WTC11 (cell line): ENCODE measurements at places on chromosomes 2 and 18. TPM values are rescaled to one million over a fixed set of nuclear protein-coding genes. Genes with fewer than 3 reads are reported as not detected.

GRCh38 chr2:3142961-3143571 lies 234.6 kb downstream of the EIPR1 start:
- no peak for DNase-seq

- no peak for DNase-seq
Observed at GRCh38 chr18:63303547-63303946, 16.0 kb downstream of the BCL2 start.

GRCh38 chr2:119438128-119438656 lies 6.5 kb downstream of the TMEM37 start:
- DNase-seq = no peak

LAMA1 gene
- 50.7 to 60.7 TPM (median 58.2 TPM) in 3 replicates for total RNA-seq

DNA sequence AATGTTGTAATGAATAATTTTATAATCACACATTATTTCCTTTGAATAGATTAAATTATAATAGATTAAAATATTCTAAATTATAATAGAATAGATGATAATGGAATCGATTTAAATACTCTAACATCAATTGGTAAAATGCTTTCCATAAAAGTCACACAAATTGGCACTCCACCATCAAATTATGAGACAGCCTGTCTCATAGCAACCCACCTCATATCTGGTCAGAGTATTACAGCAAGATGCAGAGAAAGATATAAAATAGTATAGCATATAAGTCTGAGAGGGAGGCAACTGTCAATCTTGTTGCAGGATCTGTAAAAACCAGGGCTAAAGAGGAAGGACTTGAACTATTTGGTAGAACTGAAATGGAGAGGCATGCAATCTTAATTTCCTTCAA lies 98.4 kb upstream of the NCKAP5 start:
- DNase-seq = no peak

- no peak for DNase-seq
Observed at GRCh38 chr2:189304360-189304759, 124.8 kb upstream of the COL5A2 start.

DUSP19 gene
- 3.4 to 3.9 TPM (median 3.5 TPM) in 3 replicates for total RNA-seq

STK39 gene
- 20.5 to 22.1 TPM (median 21.6 TPM) in 3 replicates for total RNA-seq
